ENCODE measurements at places on chromosomes 3 and 15.
A peak's percentile ranks its signal among the peaks of the same experiment; 100 is the strongest.

- DNase-seq, result no peak
Observed at GRCh38 chr3:111594205-111594604, 941 bp downstream of the ZBED2 start.

- no peak for DNase-seq
Observed at GRCh38 chr15:74563442-74563841, 22.4 kb downstream of the ARID3B start.

- DNase-seq, result no peak
Observed at GRCh38 chr3:64895991-64896895, 208.4 kb upstream of the ADAMTS9 start.

GRCh38 chr3:143135150-143135549 is 15.6 kb downstream of the CHST2 start:
- no peak for DNase-seq

GRCh38 chr3:8492744-8493511 is 8.7 kb upstream of the LMCD1 start:
- no peak for DNase-seq

DNA sequence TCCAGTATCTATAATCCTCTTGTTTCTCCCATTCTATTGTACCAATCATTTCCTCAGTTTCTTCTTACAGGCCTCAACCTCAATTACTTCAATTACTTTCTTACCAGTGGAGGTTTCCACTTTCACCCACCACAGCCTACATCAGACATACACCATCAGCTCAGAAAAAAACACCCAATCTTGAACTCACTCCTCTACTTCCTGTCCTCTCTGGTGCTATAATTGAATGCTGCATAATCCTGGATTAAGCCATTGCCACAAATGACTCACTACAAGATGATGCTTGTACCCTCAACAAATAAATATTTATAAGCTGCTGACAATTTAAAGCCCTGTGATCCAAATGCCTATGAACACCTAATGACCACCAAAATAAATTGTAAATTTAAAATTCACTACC is 18.5 kb downstream of the RYK start:
- DNase-seq, result peak; percentile 42

DNA sequence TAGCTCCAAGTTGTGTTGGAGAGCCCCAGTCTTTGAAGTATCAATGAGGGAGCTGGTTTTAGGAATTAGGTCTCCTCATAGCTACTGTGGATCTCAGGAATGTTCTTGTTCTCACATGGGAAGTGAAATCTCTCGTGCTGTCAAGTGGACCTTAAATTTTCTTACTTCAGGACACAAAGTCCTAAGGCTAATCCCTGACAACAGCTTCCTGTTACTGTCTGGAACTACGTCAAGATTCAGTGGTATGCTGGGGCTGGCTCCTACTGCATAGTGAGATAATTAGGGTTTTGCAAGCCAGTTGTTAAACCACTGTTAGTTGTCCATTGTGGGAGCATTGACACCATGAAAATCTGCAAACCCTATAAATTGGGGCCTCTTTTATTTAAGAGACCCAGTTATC is 22.8 kb downstream of the MESP1 start:
- no peak for DNase-seq

DNA sequence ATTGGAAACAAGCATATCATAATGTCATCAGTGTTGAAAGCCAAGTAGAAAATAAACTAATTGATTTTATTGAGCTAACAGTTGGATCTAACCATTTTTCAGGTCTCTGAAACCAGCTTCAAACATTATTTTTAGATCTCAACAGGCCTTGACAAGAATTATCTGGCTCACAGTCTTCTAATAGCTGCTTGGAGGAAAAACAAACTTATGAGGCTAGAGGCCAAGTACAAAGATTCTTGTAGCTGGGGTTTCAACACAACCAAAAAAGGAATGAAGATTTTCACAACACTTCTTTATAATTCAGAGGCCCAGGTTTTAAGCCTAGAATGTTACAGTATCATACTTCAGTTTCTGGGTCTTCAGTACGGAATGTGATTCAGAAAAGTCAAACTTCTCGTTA is 3.7 kb downstream of the SETMAR start:
- no peak for DNase-seq

- no peak for DNase-seq
Observed at GRCh38 chr3:127790882-127791183, 31.5 kb downstream of the MGLL start.

- peak; percentile 34 for DNase-seq
Observed at GRCh38 chr3:29649815-29650547, 369.1 kb downstream of the RBMS3 start.
